ENCODE measurements at places on chromosomes 4 and X. TPM values are rescaled to one million over a fixed set of nuclear protein-coding genes. Genes with fewer than 3 reads are reported as not detected.
A peak's percentile ranks its signal among the peaks of the same experiment; 100 is the strongest.

The MAP7D2 gene
- total RNA-seq, result 5.2 TPM

GRCh38 chrX:6129195-6129594 is 99.5 kb downstream of the NLGN4X start:
- no peak for DNase-seq

DNA sequence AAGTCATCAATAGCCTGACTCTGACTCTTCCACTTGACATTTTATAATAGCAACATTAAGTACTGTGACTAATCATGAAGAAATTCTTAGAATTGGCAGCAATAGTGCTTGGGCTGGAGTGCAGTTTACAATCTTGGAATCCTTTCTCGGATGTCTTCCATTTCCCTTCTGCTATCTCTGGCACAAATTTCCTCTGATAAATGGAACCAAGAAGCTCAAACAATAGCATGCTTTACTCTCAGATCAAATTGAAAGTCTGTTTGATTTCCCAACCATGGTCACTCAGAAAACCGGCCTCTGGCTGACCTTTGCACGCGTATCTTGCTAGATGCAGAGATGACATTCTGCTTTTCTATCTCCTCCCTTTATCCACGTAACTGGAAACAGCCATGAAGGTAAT is 99.0 kb upstream of the SPANXC start:
- DNase-seq, result no peak

The GRIPAP1 gene
- total RNA-seq, result 52.7 TPM

- DNase-seq, result no peak
Observed at GRCh38 chr4:148735432-148736155, 293.4 kb upstream of the NR3C2 start.

- DNase-seq, result peak; percentile 30
Observed at GRCh38 chrX:22081475-22082092, 49.5 kb downstream of the PHEX start.

The ASMT gene
- not detected for total RNA-seq

DNA sequence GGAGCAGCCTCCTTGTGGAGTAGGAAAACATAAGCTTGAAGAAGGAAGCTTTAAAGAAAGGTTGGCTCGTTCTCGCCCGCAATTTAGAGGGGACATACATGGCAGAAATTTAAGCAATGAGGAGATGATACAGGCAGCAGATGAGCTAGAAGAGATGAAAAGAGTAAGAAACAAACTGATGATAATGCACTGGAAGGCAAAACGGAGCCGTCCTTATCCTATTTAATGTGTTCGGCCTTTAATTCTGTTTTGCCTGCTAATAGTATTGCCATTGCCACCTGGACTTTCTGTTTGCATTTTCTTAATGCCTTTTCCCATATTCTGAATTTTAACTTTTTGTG is 1.4 kb downstream of the TCEAL1 start:
- DNase-seq, result no peak

The CT83 gene
- total RNA-seq, result not detected

The DRD5 gene
- not detected for total RNA-seq

- no peak for DNase-seq
Observed at GRCh38 chr4:40210776-40211175, 13.9 kb downstream of the RHOH start.

The ESX1 gene
- not detected for total RNA-seq

DNA sequence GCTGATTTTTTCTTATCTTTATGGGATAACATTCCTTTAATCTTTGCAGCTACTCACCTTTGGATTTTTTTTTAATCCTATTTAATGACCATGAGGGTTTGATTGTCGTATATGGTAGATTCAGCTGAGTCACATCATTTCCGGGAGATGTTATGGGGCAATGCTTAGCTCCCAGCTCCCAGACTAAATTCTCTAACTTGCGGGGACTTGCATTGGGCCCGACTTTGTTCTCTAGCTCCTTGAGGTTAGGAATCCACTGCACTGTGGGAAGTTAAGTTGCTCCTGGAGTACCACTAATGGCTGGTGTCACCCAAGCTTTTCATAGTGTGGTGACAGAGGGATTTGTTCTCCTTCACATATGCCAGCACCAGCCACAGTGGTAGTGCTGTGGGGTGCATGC is 287.4 kb downstream of the TECRL start:
- no peak for DNase-seq

The TLR6 gene
- 4.3 TPM for total RNA-seq

The IQCM gene
- total RNA-seq, result not detected

The LONRF3 gene
- 4.7 TPM for total RNA-seq

- DNase-seq, result no peak
Observed at GRCh38 chrX:103919270-103919637, 43.2 kb upstream of the TMSB15B start.

DNA sequence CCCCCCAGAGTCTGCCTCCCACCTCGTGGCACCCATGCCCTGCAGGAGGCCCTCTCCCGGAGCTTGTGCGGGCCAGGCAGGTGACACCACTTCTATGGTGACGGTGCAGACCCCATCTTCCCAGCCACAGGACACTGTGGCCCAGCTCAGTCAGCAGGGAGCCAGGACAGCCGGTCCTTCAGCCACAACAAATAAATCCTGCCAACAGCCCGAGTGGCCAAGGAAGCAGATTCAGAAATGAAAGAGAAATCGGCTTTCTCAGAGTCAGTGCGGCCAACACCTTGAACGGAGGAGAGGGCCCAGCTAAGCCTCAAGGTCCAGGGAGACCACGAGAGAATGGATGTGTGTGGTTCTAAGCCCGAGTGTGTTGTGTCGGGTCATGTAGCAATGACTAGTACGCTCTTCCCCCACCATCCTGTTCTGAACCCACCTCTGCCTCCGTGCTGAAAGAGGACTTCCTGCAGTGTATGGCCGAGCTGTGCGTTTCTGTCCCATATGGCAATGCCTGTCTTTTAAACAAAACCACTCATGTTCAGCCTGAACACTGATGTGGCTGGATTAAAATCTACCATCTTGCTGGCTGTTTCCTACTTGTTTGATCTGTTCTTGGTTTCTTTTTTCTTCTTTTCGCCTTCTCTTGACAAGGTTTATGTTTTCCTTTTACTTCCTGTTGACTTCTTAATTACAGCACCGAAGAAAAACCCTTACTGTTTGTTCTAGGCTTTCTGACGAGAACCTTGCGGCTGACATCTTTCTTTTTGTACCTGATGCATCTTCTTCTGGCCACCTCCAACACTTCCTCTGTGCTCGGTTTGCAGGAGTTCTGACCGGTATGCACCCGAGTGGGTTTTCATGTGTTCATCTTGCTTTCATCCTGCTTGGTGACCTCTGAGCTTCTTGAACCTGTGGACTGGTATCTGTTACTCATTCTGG is 53.1 kb downstream of the GAK start:
- DNase-seq, result no peak

DNA sequence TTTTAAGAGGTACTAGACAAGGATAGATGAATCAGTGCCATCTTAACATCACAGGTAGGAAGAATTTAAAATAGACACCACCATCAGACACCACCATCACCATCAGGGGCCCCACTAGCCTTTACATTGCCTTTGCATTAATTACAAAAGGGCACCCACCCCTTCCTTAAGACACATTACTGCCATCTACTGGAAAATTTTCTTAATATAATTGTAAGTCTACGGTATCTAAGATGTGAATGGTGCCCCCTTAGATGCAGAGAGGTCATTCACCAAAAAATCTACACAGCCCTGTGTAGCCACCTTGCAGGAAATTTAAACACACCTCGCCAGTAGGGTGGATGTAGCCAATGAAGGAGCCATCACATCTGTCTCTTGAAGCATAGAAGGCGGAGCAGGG is 184.1 kb downstream of the MID1IP1 start:
- no peak for DNase-seq

The FAM47A gene
- total RNA-seq, result not detected

DNA sequence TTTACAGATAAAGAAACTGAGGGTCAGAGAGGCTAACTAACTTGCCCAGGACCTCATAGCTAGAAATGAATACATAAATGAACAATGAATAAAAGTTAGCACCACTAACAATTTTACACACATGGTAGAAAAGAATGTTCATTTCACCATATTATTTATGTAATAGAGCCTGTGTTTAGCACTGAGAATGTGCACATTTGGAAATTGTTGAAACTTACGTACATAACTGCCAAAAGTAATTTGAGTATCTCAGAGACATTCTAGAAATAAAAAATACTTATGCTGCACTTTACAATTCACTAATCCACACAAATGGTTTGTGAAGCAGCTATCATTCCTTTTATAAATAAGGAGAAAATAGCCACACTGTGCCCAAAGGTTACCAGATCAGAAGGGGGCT is 9.9 kb downstream of the CASK start:
- DNase-seq, result no peak

The GPRASP1 gene
- total RNA-seq, result 17.6 TPM

The WDFY3 gene
- 102 TPM for total RNA-seq

The CXCL1 gene
- 0.58 TPM for total RNA-seq

The RRAGB gene
- total RNA-seq, result 19.8 TPM

- DNase-seq, result no peak
Observed at GRCh38 chr4:159240687-159241086, 137.8 kb downstream of the RAPGEF2 start.

GRCh38 chrX:128436397-128437103 is 384.3 kb upstream of the ACTRT1 start:
- no peak for DNase-seq

DNA sequence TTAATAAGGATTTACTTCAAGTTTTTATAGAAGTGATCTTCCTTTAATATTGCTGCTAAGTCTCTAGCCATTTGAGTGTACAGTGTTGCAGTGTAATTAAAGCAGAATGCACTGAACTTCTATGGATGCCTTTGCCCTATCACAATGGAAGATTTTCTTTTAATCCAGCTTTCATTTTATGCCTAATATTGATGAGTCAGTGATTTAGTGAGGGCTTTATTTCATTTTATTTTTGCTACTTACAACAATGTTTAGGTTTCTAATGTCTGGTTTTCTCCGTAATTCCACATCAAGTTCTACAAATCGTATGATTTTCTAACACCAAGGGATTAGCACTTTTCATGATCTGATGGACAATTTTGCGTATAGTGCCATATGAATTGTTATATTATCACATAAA is 504.1 kb downstream of the PCDH11X start:
- no peak for DNase-seq

GRCh38 chr4:147739239-147739823 is 7.4 kb downstream of the ARHGAP10 start:
- DNase-seq, result no peak

The DCAF12L1 gene
- 8.6 TPM for total RNA-seq

The FRAS1 gene
- 6.8 TPM for total RNA-seq

- DNase-seq, result no peak
Observed at GRCh38 chr4:13750594-13750993, 123.1 kb upstream of the BOD1L1 start.

The FAM53A gene
- 1.6 TPM for total RNA-seq

DNA sequence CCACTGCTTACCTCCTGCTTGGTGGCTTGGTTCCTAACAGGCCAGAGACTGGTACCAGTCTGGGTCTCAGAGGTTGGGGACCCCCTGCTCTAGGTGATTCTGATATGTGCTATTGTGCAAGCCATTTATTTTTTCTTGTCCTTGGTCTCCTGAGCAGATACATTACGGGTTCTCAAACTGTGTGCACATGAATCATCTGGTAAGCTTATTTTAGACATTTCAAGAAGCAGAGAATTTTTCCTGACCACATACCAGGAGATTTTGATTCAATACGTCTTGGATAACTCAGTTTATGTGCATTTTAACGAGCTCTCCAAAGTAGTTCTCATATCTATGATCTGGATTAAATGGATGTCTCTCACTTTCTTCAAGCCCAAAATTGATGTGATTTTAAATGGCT is 77.2 kb downstream of the FHIP1A start:
- DNase-seq, result no peak

DNA sequence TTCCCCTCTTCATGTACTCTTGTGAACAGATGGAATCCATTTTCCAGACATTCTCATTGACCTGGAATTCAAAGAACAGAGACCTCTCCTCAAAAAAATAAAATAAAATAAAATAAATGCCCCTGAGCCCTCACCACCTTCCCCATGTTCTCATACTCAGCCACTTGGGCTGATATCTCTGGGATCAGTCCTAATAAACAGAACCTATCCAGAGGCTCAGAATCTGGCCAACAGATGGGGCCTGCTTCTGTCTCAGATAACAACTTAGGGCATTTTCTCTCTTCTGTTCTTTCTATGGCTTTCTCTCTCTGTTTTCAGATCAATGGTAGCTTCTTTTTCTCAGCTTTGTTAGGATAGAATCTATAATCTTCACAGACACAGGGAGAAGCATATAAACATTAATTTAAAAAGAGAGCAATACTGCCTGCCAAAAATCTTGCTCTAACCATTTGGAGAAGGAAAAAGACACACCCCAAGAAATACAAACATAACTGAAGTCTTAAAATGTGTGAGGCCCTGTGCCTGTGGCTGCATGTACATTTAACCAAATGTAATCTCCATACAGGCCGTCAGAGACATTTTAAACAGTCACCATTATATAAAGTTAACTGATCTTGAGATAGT is 907.1 kb downstream of the FAT4 start:
- DNase-seq, result no peak

- DNase-seq, result no peak
Observed at GRCh38 chr4:71322425-71322824, 16.4 kb upstream of the SLC4A4 start.

- DNase-seq, result no peak
Observed at GRCh38 chr4:31655328-31655727, 935.2 kb downstream of the PCDH7 start.

- no peak for DNase-seq
Observed at GRCh38 chrX:41781500-41781899, 57.5 kb downstream of the GPR82 start.

The PPEF1 gene
- total RNA-seq, result not detected

DNA sequence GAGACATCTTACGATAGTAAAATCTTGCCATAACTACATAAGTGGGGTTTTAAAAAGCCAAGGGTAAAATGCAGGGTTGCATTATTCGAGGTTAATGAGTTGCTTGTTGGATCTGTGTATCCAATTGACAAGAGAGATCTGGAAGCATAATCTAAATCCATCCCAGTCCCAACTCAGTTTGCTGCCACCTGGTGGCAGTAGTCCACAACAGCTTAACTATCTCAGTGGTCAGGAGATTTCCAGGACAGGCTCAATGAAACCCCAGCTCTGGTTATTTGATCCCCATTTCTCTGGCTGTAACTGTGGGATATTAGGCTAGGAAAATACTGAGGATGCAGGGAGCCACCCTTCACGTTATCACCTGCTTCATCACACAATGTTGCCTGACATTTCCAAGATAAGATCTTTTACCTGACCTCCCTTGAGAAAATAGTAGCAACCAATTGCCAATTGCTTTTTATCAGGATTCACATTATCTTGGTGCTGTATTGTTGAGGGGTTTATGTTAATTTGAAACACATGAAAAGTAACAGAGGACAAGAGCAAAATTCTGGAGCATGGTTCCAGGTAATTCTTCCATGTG is 88.2 kb upstream of the TNIP3 start:
- DNase-seq, result peak; percentile 73

DNA sequence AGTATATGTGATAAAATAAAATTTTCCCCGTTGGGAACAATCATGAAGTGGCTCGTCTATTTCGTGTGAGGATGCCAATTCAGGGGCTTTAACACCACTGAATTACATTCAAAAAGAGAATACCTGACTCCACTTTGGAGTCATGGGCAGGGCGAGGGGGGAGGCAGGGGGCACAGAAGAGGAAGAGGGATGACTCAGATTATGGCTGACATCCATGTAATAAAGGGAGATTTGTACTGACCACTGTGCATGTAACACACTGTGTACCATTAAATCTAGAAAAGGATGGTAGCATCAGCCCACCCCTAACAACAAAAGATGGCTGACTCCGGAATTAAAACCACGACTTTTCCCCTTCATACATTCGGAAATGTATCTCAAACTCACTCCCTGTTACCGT is 1.3 kb downstream of the SLC9A7 start:
- DNase-seq, result no peak

All from mucosa of gallbladder (tissue), 1 donor.